ENCODE measurements at places on chromosomes 1 and 21.

DNA sequence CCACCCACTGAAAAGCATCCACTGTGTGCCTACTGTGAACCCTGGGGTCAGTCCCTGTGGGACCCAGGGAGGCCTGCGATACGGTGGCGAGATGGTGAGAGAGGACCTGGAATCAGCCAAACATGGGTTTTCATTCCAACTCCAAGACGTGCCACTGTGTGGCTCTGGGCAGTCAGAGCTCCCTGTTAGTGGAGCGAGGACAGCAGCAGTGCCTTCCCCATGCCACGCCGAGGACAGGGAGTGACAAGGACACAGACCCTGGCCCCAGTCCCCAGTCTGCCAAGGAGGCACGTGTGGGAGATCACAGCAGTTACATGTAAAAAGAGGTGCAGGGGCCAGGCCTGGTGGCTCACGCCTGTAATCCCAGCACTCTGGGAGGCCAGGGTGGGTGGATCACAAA, 50.9 kb upstream of the TMEM51 start:
- DNase-seq: no peak

GRCh38 chr1:94310570-94311270, 73.3 kb upstream of the ARHGAP29 start:
- DNase-seq: no peak

GRCh38 chr21:38460171-38460742, 38.0 kb downstream of the ERG start:
- DNase-seq: no peak

DNA sequence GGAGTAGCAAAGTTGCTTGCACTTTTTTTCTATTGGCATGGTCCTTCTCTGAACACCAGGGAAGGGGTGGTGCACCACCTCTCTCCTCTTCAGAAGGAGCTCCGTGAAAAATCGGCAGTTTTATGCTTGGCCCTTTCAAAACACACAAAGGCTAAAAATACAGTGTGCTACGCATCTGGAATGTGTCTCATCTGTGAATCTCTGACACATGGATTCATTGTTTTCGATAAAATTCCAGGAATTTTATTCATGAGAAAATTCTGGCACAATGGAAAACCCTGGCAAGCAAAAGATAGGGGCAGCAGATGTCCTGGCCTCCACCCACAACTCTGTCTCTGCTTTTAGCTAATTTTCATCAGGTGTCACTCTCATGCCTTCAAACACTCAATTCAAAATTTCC, 42.9 kb downstream of the ERG start:
- no peak for DNase-seq

- no peak for DNase-seq
Observed at GRCh38 chr1:37989361-37989930, 376 bp downstream of the SF3A3 start.

DNA sequence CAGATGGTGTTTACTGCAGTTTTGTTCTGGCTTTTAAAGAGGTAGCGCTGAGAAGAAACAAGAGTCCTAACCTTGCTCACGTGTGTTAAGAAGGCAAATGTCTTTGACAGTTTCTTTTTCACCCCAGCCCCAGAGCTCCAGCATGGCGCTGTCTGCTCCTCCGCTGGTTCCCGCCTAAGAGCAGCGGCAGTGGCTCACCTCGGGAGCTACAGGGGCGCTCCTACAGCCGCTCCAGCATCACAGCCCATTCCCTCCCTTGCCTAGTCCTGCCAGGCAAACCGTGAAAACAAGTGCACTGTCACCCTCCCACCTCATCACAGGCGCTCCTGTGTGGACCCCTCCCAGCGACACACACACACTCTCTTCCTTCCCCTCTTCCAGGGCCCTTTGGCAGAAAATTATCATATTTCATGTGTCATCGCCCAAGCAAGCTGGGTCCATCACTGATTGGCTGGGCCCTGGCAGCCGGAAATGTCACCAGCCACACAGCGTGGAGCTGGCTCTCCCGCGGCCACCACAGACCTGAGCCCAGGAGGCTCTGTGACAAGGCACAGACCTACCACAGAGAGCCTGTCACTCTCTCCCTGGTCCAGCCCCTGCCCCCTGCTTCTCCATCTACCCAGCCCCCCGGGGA, 1.2 kb upstream of the HIVEP3 start:
- no peak for DNase-seq

DNA sequence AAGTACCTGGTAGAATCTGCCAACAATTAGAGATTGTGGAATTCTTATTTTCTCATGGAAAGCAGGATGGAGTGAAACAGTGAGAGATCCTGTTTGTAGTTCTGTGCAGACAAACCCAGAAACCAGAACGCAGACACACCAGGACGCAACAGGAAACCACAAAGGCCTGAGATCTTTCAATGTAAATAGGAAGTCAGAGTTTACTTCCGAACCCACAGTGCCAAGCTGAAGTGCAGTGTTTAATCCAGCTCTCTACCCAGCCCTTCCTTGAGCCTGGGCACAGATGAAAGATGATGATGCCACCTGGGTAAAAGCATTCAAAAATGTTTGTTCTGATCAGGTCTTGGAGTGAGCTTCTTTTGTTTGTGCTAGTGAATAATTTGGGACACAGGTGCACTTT, 244.2 kb upstream of the HOOK1 start:
- no peak for DNase-seq

DNA sequence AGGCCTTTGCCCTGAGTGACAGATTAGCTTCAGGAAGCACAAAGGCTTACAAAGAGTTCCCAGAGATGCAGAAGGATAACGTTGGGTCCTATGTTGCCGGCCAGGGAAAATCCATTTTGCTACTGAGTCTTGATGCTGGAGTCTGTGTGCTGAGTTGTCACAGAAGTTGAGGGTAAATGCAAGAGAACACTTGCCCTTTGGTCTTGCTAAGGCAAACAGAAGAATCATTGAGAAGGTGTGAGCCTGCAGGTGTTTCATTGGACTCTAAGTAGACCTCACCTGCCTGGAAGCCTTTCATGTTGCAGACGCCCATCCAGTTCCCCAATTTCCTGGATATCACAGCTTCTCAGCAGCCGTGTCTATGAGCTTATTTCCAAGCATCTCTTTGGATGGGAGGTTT, 105.2 kb downstream of the PCP4 start:
- DNase-seq: no peak

DNA sequence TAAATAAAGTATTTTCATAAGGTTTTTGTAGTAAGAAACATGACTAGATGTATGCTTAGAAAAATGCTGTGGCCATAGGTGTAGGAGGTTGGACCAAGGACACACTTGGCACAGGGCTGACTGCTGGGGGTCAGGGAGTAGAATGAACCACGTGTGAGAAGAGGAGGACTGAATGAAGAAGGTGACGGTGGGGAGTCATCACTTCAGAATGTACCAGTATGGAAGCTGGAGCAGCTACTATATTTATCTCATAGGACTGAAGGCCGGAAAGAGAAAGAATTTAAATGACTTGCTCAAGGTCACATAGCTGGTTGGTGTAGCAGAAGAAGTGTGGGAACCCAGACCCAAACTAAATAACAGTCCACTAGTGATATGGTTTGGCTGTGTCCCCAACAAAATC, 79.8 kb upstream of the HAO2 start:
- DNase-seq: no peak

GRCh38 chr1:22847709-22848108, 125.0 kb downstream of the LACTBL1 start:
- DNase-seq: no peak

DNA sequence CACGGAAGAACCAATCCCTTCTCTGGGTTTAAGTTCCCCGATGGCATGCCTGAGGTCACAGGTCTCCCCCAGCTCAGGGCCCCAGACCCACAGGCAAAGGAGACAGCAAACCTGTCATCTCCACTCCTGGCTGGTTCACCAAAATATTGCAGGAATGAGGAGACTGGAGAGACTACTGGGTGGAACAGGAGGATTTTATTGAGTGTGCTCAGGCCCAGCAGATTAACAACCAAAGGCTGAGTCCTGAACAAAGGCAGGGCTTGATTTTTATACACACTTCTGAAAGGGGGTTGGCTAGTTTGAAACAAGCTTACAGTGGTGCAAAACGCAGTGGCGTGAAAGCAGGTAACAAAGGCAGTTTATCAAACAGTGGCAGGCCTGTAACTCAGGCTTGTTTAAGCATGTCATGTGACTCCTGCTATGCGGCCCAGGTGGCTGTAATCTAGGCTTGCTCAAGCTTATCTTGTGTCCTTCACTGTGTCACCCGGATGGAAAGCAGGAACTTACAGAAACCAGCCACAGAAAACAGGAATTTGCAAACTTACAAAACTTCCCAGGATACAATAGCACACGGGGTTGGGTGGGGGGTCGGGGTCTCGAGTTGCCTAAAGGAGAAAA, 27.4 kb upstream of the KCNJ15 start:
- DNase-seq: no peak

GRCh38 chr1:205319081-205320018, 2.2 kb downstream of the NUAK2 start:
- peak; percentile 54 for DNase-seq

DNA sequence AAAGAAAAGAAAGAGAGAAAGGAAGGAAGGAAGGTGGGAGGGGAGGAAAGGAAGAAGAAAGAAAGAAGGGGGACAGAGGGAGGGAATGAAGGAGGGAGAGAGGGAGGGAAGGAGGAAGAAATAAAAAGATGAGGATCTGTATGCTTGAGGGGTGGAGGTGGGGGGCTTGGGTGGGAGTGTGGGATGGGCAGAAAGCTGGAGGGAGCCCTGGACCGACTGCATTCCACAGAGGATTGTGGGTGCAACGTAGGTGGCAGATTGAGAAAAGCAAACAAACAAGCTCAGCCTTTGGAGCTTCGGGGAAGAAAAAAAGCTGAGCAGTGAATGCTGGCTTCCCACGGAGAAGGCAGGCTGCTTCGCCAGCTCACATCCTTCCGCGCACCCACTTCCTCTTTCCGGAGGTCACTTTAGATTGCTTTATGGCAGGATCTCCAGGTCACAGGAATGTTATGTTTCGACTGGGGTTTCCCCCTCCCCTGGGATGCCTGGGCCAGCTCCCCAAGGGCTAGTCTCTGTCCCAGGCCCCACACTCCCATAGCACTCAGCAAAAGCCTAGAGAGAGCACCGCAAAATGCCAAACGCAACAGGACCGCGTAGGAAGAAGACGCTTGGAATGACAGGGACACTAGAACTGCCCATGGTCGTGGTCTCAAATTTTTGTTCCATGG, 20.7 kb upstream of the LGALS8 start:
- DNase-seq: no peak

DNA sequence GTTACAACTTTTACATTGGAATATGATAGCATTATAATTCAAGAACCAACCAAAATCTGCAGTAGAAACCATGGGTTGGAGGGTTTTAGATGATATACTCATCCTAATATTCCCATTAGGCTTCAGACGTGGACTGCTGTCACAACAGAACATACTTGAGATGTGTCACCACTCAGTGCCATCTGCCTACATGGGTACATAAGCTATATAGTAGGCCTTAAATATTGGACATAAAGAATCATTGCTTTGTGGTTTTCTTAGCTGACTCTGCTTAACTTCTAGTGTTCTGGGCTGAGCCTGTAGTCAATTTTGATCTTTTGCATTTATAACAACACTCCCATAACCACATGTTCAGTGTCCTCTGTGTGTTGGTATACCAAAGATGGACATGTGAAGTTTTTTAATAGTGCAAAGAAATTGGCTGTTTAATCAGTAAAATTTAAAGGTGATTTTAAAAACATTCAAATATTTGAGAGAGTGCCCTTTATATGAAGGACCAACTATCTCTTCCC, 14.2 kb downstream of the RAP1A start:
- no peak for DNase-seq

- no peak for DNase-seq
Observed at GRCh38 chr1:197761654-197762053, 13.6 kb downstream of the DENND1B start.

GRCh38 chr21:43605320-43606215, 53.7 kb downstream of the HSF2BP start:
- no peak for DNase-seq

GRCh38 chr21:22019766-22020165, 1021.6 kb downstream of the NCAM2 start:
- DNase-seq: no peak

DNA sequence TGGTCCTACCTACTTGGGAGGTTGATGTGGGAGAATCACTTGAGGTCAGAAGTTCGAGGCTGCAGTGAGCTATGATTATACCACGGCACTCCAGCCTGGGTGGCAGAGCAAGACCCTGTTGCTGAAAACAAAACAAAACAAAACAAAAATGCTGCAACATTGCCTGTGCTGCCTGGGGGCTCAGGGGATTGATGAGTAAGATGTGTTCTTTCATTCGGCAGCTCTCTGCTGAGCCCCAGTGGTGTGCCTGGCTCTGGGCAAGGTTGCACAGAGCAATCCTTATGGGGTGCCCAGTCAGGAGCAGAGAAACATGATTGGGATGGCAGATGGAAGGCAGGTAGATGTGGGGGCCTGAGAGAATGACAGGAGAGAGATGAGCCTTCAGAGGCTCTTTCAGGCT, 28.6 kb upstream of the KDM4A start:
- no peak for DNase-seq

GRCh38 chr1:58714544-58714943, 14.7 kb upstream of the MYSM1 start:
- no peak for DNase-seq

DNA sequence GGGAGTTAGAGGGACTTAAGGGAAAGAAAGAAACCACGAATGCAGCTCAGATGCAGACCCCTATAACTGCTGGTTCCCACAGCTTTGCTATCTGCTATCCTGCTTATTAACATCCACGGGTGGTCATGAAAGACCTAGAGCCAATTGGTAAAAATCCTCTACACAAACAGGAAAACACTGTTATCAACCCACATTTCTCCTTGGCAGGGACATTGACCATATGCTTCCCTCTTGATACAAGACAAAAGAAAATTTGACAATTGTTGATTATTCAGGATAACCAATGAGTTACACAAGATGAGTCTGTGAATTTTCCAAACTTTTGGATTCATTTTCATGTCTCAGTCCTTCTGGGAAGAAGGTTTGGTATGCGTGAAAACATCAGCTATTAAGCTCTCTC, 90.4 kb downstream of the TIAM1 start:
- DNase-seq: no peak

DNA sequence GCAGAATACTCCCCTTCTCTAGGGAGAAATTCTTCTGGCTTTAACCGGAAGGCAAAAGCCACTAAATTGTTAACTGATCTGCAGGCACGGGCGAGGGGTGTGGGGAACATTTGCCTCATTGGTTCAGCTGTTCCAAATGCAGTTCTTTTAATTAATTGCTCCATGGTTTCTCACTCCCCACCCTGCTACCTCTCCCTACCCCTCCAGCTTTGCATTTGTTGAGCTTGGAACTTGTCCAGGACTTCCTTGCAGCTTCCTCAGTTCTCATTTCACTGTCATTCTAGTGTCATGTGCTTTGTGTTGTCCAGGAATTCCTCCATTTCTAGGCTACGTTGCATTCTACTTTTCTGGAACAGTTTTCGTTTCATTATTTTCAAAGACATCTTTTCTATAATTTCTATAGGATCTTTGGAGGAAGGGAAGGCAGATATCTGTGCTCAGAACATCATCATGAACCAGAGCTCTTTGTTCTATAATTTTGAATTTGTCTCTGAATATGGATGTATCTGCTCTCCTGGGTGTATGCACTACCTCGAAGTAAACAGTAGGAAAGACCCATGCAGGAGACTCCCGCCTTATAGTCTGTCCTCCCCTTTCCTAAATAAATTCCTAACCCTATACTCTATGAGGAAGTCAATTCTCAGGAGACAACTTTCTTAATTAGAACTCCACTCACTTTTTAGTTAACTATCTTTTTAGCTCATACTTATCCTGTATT, 132.4 kb upstream of the LMO4 start:
- no peak for DNase-seq

- peak; percentile 53 for DNase-seq
Observed at GRCh38 chr1:75723989-75724471, 479 bp upstream of the ACADM start.
